Stimulated activated CD8-positive, alpha-beta memory T cell treated with anti-CD3 and anti-CD28 coated beads, Interleukin-12 subunit alpha, Interleukin-12 subunit beta, amount 100 ng/mL, for 1 hour (primary cell): ENCODE measurements at places on chromosomes 2 and 18.

DNA sequence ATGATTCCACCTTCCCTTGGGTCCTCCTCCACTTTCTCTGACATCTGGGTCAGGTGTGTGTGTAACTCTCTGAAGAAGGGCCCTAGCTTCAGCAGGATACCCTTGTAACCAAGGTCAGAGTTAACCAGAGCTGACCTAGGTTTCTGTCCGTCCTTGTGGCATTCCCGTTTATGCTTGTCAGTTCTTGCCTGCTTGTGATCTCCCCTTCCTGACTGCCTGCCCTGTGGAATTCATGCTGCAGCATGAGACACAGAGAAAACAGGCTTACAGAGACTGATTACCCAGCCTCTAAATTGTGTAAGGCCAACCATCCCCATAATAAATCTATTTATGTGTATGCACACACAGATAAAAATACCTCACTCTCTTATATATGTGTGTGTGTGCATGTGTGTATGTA, 22.8 kb downstream of the NXPH2 start:
- DNase-seq, result no peak

- no peak for DNase-seq
These were observed 41.3 kb downstream of the PSMG2 start for GRCh38 chr18:12744103-12744502.

GRCh38 chr2:154032220-154032619, 160.5 kb downstream of the GALNT13 start:
- no peak for DNase-seq

- no peak for DNase-seq
These were observed 160.8 kb upstream of the AGAP1 start for GRCh38 chr2:235333076-235333475.

- no peak for DNase-seq
These were observed 437.4 kb upstream of the CDH19 start for GRCh38 chr18:67041334-67041733.

- DNase-seq, result no peak
These were observed 27.1 kb downstream of the HS1BP3 start for GRCh38 chr2:20623741-20624155.

GRCh38 chr18:37496568-37496967, 69.0 kb downstream of the CELF4 start:
- DNase-seq, result no peak

- no peak for DNase-seq
These were observed 43.7 kb downstream of the PTPN2 start for GRCh38 chr18:12840382-12840781.

DNA sequence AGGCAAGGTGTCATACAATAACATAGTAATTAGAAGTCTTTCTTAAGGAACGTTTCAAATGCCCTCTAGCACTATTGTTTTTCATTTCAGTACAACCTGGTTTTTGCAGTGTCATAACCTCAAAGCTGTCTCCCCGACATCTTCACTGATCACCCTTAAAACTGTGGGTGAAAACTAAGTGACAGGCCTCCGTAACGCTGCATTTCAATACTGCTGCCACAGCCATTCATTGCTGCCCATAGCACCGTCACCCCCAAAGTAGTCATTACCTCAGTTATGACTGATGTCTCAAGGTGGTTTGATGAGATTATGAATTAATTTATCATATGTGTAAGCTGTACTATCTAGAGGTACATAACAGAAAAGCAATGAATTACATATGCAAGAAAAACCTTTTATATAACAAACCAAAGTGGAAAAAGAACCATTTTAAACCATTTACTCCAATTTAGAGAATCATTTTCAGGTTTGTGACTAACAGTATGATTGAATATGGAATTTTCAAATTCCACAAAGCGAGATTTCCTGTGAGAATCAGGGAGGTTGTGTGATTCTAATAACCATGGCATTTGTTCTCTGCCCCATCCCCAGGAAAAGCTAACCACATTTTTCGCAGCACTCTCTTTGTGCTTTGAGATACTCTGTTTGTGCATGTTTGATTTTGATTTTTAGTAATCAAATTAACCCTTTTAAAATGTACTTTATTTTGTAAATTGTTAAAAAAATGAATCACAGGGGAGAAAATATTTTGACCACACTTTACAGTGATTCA, 263.0 kb downstream of the PTGR3 start:
- DNase-seq, result no peak

DNA sequence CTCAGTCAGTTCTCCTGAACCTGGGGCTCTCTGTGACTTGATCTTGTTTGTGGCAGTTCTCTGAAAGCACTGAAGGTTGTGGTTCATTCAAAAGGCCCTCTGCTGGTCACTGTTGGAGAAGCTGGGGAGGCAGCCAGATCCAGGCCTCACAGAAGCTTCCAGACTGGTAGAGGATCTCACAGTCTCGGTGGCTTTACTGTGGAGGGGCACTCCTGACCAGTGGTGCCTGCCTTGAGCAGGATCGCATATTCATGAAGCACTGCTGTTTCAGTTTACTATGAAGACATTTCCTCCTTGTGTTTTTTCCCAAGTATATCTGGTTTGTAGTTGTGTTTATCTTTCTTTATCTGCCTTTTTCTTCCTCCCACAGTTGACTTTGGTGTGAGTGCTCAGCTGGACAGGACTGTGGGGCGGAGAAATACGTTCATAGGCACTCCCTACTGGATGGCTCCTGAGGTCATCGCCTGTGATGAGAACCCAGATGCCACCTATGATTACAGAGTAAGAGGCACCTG, 133.9 kb downstream of the MAP4K4 start:
- DNase-seq, result peak; percentile 41

DNA sequence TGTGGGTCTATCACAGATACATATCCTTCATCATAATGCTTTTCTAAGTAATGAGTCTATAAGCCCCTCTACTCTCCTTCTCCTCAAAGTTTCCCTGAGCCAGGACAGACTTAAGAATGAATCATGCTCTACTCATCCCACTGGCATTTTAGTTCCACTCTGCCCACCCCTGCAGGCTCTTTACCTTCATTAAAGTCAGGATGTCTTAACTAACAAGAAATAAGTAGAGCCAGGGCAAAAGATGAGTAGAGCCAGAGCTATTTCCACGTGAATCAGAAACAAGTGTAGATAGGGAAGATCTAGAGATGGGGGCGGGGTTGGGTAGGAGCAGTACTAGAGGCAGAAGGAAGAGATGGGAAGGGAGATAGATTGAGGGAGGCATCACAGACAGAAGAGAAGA, 790.5 kb downstream of the RNF144A start:
- DNase-seq, result no peak

DNA sequence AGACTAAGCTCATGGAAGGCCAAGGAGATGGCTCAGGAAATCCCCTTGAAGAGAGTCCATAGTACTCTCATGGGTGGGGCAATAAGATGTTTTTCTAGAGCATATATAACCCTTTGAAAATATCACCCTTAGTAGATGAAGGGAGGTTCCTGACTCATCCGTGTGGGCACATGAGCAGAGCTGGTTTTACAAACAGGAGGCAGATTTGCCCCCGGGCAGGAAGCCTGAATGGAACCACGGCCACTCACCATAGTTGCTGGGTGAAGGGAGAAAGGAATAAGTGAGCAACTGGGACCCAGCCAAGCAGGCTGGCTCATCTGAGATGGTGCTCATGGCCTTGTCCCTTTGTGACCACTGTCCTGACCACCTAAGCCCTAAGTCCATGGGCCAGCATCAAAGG, 29.0 kb upstream of the MAPRE3 start:
- no peak for DNase-seq

- DNase-seq, result no peak
These were observed 529.1 kb downstream of the ZNF804A start for GRCh38 chr2:185127412-185127811.

DNA sequence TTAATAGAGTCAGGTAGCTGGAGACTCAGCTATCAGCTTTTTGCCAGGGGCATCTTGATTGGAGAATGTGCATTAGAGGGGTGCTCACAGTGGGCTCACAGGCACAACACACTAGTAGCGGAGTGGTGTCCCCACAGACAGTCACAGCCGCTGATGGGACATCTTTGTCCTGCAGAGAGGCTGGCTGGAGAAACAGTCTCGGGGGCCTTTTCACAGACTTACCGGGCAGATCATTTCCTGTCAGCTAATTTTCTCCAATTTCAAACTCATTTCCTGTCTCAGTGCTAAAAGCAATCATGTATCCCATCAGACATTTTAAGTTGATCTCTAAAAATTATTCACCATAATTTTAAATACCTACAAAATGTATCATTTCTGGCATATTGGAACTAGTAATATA, 562.6 kb downstream of the DCDC2C start:
- DNase-seq, result no peak

GRCh38 chr18:274313-274712, 6.5 kb upstream of the THOC1 start:
- DNase-seq, result no peak

- DNase-seq, result no peak
These were observed 286.6 kb downstream of the MYT1L start for GRCh38 chr2:2044269-2045057.

GRCh38 chr2:56348392-56349210, 164.8 kb downstream of the CCDC85A start:
- no peak for DNase-seq

GRCh38 chr2:178542569-178542968, 62.3 kb downstream of the PLEKHA3 start:
- DNase-seq, result no peak
